Adipocyte (in vitro differentiated cells): ENCODE measurements at places on chromosomes 6 and 20.

GRCh38 chr6:41909727-41910126, 11.2 kb downstream of the MED20 start:
- no peak for DNase-seq

- no peak for DNase-seq
Observed at GRCh38 chr6:9634776-9635175, 780.1 kb downstream of the TFAP2A start.

GRCh38 chr20:32057656-32058184, 5.7 kb downstream of the HCK start:
- no peak for DNase-seq

DNA sequence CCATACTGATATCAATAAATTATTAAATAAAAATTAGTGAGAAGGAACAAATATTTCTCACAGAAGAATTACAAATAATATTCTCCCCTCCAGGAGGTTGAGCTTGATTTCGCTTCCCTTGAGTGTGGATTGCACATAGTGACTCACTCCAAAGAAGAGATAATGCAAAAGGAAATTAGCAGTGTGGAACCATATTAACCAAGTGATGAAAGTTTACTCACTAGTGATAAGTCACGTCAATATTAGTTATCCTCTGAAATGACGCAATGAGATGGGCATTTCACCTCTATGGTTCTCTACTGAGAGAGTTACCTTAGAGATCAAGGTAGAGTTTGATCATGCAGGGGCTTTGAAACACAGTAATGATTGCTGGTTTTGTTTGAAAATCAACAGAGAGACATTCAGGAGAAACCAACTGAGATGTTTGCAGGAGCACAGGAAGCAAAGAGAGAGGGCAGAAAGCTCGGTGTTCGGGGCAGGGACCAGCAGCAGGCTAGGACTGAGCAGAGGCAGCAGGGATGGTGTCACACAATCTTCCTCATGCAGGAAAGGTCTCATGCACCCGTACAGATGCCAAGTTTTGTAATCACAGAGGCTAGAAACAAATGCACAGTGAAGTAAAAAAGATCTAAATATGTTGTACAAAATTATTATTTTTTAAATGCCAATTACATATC, 634.5 kb downstream of the QKI start:
- no peak for DNase-seq

GRCh38 chr6:72916298-72916697, 294.4 kb downstream of the KCNQ5 start:
- DNase-seq, result no peak

- DNase-seq, result no peak
Observed at GRCh38 chr20:48308882-48309281, 518.9 kb downstream of the PREX1 start.

DNA sequence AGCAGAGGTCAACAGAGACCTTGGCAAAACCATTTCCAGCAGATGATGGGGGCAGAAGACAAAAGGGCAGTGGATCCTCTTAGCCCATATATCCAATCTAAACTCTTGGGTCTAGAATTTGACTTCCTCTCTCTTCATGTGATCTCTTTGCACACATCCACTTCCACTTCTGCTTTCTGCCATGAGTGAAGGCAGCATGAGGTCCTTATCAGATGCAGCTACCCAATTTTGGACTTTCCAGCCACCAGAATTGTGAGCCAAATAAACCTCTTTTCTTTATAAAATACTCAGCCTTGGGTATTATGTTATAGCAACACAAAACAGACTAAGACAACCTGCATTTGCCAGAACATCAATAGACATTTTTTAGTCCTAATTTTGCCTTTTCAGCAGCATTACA, 191.6 kb downstream of the ADAT2 start:
- no peak for DNase-seq

- DNase-seq, result no peak
Observed at GRCh38 chr6:35203680-35204079, 10.1 kb upstream of the SCUBE3 start.

DNA sequence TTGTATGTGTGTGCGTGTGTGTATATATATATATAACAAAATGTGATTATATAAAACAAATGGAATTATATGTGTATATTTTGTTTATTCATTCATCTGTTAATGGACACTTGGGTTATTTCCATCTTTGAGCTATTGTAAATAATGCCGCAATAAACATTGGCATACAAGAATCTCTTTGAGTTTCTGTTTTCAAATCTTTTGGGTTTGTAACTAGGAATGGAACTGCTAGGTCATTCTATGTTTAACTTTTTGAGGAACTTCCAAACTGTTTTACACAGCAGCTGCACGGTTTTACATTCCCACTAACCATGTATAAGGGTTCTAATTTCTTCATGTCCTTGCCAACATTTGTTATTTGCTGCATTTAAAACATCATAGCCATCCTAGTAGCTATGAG, 39.9 kb upstream of the TGM2 start:
- DNase-seq, result no peak

GRCh38 chr6:159728531-159728964, 1.2 kb downstream of the WTAP start:
- DNase-seq, result peak; percentile 50

GRCh38 chr6:160419488-160419887, 71.3 kb downstream of the SLC22A3 start:
- no peak for DNase-seq

- DNase-seq, result no peak
Observed at GRCh38 chr6:158164579-158165170, 3.4 kb downstream of the SERAC1 start.

- DNase-seq, result no peak
Observed at GRCh38 chr20:272718-273117, 15.2 kb downstream of the DEFB132 start.

DNA sequence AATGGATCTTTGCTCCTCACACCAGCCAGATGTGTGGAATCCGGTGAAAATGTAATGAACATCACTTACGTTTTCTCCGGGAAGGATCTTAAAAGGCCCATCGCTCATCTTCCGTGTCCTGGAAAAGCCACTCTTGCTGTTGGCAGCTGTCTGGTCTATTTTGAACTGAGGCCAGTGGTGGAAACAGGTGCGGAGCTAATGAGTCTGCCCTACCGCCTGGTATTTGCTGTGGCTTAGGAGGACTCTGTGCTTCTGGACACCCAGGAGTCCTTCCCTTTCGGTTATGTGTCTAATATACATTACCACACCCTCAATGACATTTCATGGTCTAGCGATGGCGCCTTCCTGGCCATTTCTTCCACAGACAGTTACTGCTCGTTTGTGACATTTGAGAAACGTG, 264.2 kb upstream of the PREP start:
- no peak for DNase-seq

GRCh38 chr6:108580646-108581045, 19.9 kb downstream of the FOXO3 start:
- no peak for DNase-seq

DNA sequence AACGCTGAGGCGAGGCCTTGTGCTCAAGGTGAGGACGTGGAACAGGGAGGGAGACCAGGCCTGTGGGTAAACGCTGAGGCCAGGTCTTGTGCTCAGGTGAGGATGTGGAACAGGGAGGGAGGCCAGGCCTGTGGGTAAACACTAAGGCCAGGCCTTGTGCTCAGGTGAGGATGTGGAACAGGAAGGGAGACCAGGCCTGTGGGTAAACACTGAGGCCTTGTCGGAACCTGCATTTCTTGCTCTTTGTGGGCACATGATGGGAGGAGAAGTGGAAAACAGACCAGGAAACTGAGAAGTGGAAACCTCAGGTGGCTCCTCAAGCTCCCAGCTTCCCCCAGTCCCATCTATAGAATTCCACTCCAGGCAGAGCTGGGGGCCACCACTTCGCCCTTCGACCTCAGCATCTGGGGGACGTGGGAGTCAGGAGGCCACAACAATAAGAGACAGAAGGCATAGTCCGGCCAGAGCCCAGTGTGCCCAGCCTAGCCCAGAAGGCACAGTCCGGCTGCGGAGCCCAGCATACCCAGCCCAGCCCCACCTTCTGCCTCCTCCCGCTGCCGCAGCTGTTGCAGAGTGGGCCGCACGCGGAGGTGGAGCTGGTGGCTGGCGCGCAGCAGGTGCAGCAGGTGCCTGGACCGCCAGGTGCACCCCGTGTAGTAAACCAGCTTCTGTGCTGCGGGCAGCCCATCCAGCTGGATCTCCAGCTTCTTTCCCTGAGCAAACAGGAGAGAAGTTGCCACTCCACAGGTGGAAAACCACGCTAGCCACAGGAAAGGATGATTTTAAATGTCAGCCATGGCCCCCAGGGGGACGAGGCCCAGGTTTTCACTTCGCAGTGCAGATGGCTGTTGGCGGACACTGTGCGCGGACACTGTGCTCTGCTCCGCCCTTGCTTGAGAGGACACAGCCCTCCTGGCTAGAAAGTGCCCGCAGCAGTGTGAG, 17.5 kb downstream of the FRMD1 start:
- DNase-seq, result no peak

DNA sequence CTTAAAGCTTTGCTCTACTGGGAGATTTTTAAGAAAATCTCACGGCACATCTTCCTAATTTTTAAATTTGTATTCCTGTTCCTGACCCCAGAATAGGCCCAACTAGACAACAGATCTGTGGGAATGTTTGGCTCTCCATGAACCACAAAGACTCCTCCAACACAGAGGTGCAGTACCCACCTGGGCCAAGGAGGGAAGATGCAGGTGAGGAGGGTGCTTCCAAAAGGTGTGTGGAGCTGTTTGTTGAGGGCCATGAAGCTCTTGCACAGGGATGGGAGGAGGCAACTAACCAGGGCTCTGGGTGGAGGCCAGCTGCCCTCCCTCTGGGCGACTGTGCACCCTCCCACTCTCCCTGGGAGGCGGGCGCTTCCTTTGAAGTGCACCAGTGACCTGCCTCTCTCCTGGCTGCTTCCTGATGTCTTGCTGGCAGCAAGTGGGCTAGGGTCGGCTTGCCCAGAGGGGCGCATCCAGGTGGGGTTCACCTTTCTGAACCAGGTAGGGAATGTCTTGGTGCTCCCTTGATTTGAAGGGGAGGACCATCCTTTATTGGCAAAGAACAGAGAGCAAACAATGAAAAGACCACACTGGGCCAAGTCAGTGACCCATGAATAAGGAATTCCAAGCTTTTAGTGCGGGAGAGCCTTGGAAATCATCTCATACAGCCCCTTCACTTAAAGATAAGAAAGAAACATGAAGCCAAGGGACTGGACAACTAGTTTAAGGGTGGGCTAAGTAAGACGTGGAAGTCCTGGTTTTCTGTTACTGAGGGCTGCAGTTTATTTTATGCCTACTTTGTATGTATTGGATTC, 76.0 kb downstream of the ANKRD6 start:
- DNase-seq, result no peak

DNA sequence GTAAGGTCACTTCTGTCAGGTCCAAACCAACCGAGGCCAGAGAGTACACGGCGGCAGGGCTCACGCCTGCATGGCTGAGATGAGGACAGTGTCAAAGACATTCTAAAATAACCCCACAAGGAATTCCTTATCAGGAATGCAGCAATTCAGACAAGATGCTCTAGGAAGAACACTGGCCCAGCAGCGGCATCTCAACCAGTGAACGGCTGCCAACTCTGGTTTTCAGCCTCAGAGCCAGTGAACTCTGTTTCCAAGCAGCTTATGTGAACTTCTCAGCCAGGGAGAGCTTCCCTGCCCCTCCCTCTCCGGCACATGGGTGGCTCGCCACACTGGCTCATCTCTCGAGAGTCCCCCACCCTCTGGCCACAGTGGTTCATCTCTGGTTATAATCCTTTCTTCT, 36.9 kb downstream of the KCNQ2 start:
- DNase-seq, result peak; percentile 16

- no peak for DNase-seq
Observed at GRCh38 chr6:43645613-43645964, 753 bp downstream of the RSPH9 start.

- no peak for DNase-seq
Observed at GRCh38 chr20:22617160-22617559, 32.8 kb upstream of the FOXA2 start.

- DNase-seq, result no peak
Observed at GRCh38 chr20:47293631-47294030, 62.9 kb downstream of the ZMYND8 start.

DNA sequence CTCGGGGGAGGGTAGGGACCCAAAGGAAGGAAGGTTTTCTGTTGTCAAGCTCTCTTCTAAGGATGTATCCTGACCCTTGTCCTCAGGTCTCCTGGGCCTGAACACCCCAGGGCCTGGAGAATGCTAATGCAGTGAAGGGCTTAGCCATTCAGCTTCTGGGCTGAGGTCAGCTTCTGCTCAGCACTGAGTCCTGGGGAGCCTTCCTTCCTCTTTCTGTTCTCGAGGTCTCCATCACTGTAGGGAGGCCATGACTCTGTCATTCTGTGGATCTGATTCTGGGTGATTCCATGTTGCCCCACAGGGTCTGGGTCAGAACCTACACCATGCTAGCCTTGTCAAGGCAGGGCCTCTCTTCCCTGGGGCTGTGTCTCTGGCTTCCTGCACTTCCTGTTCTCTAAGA, 712.7 kb downstream of the DHX35 start:
- no peak for DNase-seq

- no peak for DNase-seq
Observed at GRCh38 chr6:54428431-54428830, 120.2 kb downstream of the TINAG start.

DNA sequence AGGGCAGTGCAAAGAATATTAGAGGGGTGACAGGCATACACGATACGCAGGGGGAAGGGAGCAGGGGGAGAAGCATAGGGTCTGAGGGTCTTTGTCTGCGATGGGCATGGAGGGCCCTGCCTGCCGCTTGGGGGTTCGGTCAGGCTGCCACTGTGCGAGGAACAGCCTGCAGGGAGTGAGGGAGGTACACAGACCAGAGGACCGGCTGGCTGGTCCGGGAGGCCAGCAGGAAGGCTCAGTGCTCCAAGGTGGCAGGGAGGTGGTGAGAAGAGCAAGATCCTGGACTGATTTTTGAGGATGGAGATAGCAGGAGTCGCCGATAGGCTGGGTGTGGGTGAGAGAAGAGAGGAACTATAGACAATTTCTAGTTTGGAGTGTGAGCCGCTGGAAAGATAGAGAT, 338.4 kb downstream of the ZFAND3 start:
- no peak for DNase-seq

GRCh38 chr6:4726645-4727044, 49.6 kb upstream of the CDYL start:
- no peak for DNase-seq

DNA sequence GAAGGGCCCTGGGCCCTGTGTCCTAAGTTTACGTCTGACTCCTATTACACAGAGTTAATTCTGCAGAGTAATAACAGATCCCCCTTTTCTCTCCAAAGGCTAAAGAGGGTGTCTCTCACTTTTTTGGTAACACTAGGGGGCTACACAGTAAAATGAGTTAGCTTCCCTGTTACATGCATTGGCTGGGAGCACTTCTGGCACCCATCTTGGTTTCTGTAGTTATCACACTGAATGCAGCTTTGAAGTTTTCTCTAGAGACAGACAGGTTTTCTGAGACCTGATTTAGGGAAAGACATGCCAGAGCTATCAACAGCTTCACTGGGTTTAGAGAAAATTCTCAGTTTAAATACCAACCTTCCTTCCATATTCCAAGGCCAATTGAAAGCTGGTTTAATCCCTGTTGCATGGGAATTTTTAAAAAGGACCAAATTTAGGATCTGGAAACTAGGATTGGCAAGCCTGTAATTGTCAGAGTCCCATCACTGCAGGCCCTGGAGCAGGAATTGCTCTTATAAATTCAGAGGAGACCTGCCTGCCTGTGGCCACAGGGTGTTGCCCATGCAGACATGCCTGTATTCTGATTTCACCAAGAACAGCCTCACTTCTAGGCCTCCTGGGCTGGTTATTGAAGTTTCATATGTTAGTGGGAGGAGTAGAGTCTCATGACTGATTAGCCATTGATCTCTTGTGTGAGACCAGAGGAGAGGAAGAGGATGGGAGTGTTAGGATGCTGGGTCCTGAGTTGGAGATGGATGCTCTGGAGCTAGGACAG, 29.4 kb downstream of the RNF8 start:
- DNase-seq, result no peak

- DNase-seq, result no peak
Observed at GRCh38 chr20:56460459-56460858, 8.0 kb upstream of the RTF2 start.

GRCh38 chr6:164792666-164793065, 516.7 kb downstream of the C6orf118 start:
- DNase-seq, result no peak
